SJSA1 (cell line): ENCODE measurements at places on chromosomes 3 and 15. TPM values are rescaled to one million over a fixed set of nuclear protein-coding genes. Genes with fewer than 3 reads are reported as not detected.

GRCh38 chr3:141529717-141530414 is 43.0 kb downstream of the RASA2 start:
- no peak for DNase-seq

Gene LRRC2
- 0.61 and 2.8 TPM in 2 replicates for total RNA-seq

DNA sequence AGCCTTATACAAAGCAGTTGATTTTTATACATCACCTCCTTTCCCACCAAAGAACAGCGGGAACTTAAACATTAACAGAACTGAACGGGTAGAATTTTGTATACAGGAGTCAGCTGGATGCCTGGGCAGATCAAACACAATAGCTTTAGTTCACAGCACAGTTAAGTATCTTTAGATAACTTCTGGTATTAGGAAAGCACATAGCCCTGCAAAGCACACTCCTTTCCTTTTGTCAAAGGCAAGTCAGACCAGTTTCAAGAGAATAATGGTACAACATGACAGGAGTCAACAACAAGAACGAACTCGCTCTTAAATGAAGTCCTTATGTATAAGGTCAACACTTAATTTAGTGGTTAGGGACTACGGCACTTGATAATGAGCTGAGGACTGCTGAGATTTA is 26.3 kb downstream of the ABCC5 start:
- DNase-seq: no peak

DNA sequence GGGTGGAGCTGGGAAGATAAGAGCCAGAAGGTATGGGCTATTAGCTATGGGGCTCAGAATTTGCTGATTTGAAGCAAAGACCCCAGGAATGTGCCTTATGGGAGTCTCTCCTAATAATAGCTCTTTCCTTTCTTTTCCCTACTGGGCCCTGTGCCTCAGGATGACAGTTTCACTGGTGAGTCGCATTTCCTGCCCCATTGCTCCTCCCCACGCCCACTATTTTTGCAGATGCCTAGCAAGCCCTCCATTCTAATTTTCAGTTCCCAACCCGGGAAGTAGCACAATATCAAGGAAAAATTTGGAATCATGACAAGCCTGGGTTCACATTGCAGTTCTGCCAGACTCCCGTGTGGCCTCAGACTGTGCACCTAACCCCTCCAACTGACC is 583 bp downstream of the IL17RE start:
- no peak for DNase-seq

- DNase-seq: no peak
Measured at GRCh38 chr3:14583548-14584091, 43.5 kb upstream of the GRIP2 start.

DNA sequence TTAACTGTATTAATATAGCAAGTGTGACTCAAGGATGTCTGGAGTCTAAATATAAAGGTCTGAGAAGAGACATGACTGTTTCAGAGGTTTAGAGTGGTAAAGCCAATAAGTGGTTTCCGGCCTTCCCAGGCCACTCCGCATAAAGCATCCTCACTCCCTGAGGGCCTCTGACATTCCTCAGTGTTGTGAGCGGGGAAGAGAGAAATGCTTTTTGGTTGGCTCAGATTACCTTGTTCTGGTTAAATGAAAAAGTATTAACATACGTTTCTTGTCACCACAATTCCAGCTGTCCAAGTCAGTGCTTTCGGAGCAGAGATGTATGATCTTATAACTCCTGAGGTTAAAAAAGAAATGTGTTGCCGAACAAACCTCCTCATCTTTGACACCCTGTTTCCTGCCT is 103.8 kb downstream of the RBMS3 start:
- peak; percentile 19 for DNase-seq

Gene SCAANT1
- total RNA-seq: not detected in 2 replicates

Gene GOLGA8T
- 0.32 TPM in 1 of 2 replicates, not detected in the other for total RNA-seq

Gene SLC9C1
- not detected in 2 replicates for total RNA-seq

Gene PLA2G4F
- not detected in 2 replicates for total RNA-seq

DNA sequence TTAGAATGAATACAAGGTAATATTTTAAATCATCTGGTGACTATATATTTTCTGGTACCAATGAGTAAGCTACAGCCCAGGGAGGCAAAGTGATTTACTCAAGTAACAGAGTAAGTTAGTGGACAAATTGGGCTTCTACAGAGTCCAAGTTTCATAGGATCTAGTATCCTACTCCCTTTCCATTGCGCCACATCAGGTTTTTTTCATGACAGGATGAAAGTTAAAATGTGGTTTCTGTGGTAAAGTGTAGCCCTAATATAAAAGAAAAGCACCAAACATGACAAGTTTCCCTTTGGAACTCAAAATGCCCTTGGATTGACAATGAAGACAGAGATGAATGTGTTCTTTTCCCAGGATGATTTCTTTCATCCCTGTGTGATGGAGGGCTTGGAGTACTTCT is 350.8 kb upstream of the ZNF385D start:
- DNase-seq: no peak

Gene PRRT3
- 0.25 and 0.58 TPM in 2 replicates for total RNA-seq

GRCh38 chr15:39657668-39658067 is 76.8 kb downstream of the THBS1 start:
- no peak for DNase-seq

Gene ZNF860
- 0.53 TPM in 1 of 2 replicates, not detected in the other for total RNA-seq

Gene COL7A1
- total RNA-seq: 86.6 and 136 TPM in 2 replicates

Gene HHATL
- not detected in 2 replicates for total RNA-seq

DNA sequence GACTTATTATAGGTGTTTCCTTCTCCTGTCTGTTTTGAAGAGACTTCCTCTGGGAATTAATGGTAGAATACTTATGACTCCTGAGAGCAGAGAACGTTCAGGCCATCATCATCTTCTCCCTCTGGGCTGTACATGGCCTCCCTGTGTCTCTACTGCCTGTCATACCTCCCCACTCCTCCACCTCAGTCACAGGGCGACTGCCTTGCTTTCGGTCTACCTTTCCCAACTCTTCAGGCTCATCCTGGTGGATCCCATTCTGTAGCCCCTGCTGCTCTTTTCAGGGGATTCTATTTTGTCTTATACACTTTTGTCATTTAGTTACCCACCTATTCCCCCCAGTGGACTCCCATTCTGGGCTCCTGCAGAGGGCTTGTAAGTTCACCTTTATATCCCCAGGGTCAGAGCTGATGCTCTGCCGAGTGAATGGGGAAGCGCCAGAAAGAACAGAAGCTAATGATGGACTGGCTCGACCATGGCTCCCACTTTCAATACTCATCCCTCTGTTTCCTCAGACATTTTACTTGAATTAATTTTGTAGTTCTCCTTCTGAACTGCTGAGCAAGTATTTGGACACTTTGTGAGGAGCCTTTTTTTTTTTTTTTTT is 28.6 kb downstream of the FNDC3B start:
- DNase-seq: no peak

DNA sequence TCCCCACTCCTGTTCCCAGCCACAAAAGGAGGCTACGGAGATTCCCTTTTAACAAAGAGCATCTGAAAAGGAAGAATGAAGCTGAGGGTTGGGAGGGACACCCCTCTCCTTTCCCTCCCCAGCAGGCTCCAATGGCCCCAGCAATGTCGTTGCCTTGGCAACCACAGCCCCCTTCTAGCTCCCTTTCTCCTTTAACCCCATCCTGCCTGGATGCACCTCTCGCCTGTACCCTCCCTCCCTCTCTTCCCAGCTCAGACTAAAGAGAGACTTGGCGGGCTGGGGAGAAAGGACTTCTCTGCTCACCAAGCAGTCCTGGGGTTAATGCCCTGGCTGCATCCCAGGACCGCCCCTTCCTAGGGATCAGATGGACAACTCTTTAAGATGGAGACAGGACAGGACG is 7.1 kb upstream of the RPL29 start:
- no peak for DNase-seq

Gene DUOXA2
- not detected in 2 replicates for total RNA-seq

DNA sequence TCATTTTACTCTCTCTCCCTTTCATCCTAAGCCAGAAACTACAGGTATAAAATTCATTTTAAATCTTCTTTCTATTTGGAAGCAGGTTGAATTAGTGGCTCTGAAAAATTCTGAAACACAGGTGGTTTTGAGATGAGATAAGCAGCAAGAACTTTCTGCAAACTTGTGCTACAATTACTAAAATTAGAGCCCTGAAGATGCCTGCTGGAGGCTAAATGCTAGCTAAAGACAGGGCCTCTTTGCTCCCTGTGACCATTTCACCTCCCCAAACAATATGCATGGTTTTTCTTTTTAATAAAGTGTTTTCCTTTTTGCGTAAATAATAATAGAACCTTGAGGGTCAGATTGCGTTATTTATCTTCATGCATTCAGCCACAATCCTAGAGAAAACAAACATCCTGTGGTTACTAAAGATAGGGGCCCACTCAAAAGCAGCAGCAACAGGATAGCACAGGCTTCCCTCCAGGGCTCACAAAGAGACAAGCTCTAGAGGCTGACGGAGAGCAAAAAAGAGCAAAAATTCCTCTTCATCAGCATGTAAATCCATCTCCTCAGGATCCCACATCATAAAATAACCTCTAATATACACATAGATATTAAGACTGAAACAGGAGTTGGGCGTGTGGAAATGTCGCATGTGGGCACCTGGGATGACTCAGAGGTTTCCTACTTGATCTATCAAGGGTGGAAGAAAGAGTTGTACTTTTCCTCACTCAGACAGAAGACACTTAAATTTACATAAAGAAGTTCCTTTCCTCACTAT is 26.5 kb upstream of the CP start:
- peak; percentile 55 for DNase-seq

GRCh38 chr15:26433060-26433459 is 339.8 kb downstream of the GABRB3 start:
- DNase-seq: no peak

DNA sequence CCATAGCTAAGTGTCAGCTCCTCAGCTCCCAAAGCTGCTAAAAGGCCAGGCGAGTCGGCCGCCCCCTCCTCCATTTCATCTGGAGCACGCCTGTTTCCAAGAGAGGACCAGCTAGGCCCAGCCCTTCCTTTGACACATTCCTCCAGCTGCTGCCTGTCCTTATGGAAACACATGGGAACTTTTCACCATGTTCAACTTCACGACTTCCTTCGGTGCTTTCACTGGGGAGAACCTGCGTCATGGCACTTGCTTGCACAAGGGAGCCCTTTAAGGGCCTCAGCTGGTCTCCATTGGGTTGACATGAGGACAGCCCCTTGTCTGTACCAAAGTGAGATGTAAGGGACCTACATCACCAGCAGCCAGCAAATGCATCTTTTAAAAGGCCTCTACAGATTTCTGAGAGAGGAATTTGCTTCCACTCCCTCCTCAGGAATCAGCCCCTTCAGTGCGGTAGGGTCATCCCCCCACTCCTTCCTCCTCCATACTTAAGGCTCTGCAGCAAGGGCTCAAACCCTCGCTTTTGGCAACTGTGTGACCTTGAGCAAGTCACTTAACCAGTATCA is 2.1 kb downstream of the MAGI1 start:
- no peak for DNase-seq

Gene CLRN1
- not detected in 2 replicates for total RNA-seq

- no peak for DNase-seq
Measured at GRCh38 chr3:110925798-110926197, 145.8 kb upstream of the NECTIN3 start.

GRCh38 chr15:99578809-99579208 is 13.0 kb downstream of the MEF2A start:
- DNase-seq: no peak

DNA sequence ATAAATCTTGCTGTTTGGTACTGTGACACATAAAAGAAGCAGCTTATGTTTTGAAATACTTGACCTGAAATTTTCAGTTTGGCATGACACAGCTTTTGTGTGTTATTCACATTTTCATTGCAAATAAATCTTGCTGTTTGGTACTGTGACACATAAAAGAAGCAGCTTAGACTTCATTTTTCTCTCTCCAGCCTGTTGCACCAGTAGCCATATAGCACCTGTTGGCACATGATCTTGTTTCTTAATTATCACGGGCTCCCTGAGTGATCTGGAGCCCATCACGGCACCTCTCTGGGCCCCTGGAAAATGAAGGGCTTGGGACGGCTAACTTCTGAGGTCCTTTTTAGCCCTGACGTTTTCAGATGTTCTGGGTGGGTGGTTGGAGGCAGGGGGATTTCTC is 77.4 kb upstream of the SLCO3A1 start:
- DNase-seq: no peak

Gene PCCB
- total RNA-seq: 35.0 and 39.2 TPM in 2 replicates

Gene TMCO5A
- not detected in 2 replicates for total RNA-seq

Gene EXD1
- total RNA-seq: not detected in 2 replicates

GRCh38 chr3:94020293-94020692 is 8.1 kb downstream of the STX19 start:
- no peak for DNase-seq

GRCh38 chr3:56878074-56878473 is 76.3 kb upstream of the ARHGEF3 start:
- no peak for DNase-seq

DNA sequence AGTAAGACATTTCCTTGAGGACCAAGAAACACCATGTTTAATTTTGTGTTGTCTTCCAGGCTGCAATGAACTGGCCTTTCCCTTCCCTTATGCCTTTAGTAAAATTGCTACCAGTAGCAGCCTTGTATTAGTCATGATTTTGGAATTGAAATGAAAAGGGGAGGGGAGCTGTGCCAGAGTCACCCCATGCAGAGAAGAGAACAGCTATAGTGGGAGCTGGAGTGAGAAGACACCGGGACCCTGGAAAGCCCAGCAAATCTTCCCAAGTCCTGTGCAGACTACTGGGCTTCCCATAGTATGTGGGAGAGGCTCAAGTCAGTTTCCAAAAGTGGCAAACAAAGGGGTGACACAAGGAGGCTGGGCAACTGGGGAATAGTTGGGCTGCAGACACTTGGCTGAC is 178.5 kb downstream of the NR1D2 start:
- peak; percentile 38 for DNase-seq

Gene CPNE9
- not detected in 2 replicates for total RNA-seq

DNA sequence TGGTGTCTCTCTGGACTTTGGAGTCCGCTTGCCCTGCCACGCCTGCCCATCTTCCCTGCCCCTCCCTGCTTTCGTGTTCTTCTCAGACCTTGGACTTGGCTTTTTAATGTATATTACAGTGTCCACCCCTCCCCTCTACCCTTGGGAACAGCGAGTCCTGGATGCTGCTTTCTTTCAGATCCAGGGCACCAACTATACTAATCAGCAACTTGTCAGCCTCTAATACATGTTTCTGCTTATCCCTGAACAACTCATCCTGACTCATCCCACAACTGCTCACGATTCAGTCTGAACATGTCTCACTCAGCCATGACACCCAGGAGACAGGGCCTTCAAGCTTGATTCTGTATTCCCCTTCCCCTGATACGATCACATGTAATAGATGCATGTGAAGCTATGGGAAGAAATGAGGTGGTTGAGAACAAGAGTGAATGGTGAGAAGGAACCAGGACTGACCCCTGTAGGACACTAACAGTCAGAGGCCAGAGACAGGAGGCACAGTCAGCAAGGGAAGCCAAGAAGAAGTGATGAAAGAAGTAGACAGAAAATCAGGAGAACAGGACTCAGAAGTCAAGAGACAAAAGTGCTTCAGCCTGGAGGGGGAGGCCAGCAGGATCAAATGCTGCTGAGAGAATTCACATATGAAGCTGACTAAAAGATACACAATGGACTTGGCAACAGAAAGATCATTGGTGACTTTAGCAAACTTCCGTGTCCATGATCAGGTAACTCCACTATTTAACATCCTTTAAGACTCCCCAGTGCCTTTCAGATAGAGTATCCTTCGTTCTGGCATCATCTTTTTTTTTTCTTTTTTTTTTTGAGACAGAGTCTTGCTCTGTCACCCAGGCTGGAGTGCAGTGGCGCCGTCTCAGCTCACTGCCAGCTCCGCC is 35.4 kb downstream of the BCL2L10 start:
- DNase-seq: peak; percentile 65
